NCI-H524 treated with DMSO at 0.1 percent for 48 hours (cell line): ENCODE measurements at places on chromosomes 3 and 15.
A peak's percentile ranks its signal among the peaks of the same experiment; 100 is the strongest.

- DNase-seq = no peak
Observed at GRCh38 chr15:99057697-99058420, 47.0 kb upstream of the SYNM start.

- DNase-seq = no peak
Observed at GRCh38 chr3:14792691-14793121, 26.1 kb upstream of the FGD5 start.

- DNase-seq = no peak
Observed at GRCh38 chr3:128319741-128320141, 146.9 kb downstream of the DNAJB8 start.

DNA sequence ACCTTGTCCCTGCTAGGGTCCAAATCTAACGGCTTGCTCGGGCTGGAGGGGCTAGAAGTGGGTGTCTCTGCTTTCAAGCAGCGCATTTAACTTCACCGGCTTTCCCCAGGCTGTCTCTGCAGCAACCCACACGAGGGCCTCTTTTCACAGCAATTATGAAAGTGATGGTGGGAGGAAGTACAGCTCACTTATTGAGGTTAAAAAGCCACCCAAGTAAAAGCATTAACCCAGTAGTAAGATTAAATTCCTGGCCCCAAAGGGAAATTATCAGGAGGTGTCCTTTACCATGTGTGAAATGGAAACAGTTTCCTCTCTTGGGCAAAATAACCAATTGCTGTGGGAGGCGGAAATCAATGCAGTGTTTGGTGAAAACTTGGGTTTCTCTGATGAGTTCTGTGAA, 41.1 kb downstream of the NGRN start:
- no peak for DNase-seq

- DNase-seq = no peak
Observed at GRCh38 chr3:39809995-39810595, 686 bp downstream of the MYRIP start.

GRCh38 chr3:79766496-79767193, 1.2 kb downstream of the ROBO1 start:
- DNase-seq = no peak

DNA sequence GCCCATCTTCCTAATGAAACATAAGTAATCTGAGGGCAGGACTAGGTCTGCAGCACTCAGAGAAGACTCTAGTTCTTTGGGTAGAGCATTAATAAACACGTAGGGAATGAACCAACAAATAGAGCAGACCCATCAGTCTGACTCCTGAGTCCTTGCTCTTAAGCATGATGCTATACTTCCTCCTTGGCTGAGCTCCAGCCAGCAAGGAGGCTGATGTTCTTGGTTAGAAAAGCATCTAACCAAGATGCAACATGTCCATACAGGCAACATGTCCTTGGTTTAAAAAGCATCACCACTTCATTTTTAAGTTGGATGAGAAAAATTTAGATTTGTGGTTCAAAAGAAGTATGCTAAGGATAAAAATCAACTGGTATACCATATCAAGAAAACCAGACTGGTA, 8.5 kb upstream of the MYH15 start:
- DNase-seq = no peak

GRCh38 chr3:128745742-128746141, 19.8 kb downstream of the RAB7A start:
- no peak for DNase-seq

DNA sequence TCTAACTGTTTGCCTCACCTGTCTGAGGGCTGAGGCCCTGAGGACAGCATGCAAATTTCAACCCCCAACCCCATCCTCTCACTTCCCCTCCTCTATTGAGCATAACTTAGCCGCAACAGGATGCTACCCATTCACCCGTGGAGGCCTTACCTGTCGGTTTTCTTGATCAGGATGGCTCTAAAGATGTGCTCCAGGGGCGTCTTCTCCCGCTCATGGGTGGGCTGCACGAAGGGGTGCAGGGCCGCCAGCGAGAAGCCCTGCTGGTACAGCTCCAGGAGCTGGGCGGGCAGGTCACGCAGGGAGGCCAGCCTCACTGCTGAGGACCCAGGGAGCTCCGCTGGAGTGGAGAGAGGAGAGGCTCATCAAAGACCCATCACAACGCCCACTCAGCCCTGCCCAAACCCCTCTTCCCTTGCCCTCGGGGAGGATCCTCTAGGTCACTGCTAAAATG, 79.8 kb downstream of the RFTN1 start:
- no peak for DNase-seq

DNA sequence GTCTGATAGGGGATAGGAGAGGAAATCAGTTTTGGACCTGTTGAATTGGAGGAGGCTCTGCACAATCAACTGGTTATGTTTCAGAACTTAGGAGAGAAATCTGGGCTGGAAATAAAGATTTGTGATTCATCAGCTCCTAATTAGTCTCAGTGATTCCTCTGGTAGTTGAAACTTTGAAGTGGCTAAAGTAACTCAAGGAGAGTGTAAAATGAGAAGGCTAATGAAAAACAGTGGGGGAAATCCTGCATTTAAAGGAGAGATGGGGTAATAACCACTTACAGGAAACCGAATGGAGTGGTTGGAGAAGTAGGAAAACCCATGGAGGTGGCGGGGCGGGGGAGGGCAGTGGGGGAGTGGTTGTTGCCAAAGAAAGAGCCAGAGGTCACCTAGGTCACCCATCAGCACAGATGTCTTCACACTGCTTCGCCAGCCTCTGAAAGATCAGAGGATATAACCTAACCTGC, 32.6 kb downstream of the MAP2K5 start:
- no peak for DNase-seq

GRCh38 chr3:94132777-94133176, 69.9 kb downstream of the NSUN3 start:
- DNase-seq = no peak

DNA sequence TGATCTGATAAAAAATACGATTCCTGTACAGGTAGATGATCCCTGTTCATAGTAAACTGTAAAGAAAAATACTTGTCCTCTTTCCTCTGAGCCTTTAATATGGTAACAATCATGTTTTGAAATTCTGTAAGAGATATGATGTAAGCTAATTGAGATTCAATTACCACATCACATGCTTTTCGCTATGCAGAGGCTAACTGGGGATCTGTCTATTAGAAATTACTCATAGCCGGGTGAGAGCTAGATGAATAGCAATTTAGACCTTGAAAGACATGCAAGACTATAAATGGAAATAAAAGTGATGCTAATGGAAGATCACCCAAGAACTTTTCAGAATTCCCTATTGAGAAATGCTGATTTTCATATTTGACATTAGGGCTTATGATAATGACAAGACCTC, 579.9 kb upstream of the ZNF717 start:
- DNase-seq = no peak

DNA sequence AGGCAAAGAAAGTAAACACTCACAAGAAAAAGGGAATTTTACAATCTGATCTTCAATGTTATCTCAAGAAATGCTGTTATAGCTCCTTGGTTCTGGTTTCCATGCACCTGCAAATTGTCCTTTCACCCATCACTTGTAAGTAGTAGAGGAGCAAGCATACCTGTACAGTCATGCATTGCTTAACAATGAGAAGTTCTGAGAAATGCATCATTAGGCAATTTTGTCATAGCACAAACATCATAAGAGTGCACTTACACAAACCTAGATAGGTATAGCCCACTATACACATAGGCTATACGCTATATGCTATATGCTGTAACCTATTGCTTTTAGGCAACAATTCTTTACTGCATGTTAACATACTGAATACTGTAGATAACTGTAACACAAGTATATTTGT, 672.3 kb downstream of the FHIT start:
- DNase-seq = no peak

- no peak for DNase-seq
Observed at GRCh38 chr15:71195242-71195641, 80.0 kb downstream of the THSD4 start.

- DNase-seq = peak; percentile 6
Observed at GRCh38 chr15:100667405-100668347, 65.3 kb downstream of the ASB7 start.

GRCh38 chr3:142028243-142028777, 121.0 kb downstream of the TFDP2 start:
- DNase-seq = no peak

DNA sequence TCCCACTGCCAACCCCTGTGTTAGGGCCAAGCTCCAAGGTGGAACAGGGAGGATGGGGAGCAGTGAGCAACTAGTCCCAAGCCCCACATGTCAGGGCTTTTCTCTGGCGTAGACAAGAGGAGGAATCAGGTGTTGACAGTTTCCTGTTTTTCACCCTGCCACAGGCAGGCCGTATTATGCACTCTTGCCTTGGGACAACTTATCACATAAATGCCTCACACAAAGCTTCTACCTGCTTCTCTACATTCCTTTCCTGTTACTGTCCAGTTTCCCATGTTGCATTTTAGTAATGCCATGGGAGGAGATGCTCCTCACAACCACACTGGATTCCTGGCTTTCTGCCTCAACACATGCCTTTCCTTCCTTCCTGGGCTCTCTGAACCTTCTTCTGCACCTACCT, 381.2 kb upstream of the ATP11B start:
- no peak for DNase-seq

DNA sequence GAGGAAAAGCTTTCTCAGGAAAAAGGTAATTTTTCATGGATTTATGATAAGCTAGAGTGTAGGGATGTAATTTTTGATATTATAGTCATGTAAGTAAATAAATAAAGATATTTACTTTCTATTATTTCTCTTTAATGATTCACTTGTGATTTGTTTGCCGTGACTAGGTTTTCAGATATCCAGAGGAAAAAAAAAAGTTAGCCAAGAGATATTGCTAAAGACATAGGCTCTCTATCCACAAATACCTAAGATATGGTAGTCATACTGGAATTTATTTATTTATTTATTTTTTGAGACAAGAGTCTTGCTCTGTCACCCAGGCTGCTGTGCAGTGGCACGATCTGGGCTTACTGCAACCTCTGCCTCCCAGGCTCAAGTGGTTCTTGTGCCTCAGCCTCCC, 59.9 kb downstream of the AP4E1 start:
- no peak for DNase-seq

- DNase-seq = no peak
Observed at GRCh38 chr3:176590722-176591121, 606.6 kb downstream of the TBL1XR1 start.

DNA sequence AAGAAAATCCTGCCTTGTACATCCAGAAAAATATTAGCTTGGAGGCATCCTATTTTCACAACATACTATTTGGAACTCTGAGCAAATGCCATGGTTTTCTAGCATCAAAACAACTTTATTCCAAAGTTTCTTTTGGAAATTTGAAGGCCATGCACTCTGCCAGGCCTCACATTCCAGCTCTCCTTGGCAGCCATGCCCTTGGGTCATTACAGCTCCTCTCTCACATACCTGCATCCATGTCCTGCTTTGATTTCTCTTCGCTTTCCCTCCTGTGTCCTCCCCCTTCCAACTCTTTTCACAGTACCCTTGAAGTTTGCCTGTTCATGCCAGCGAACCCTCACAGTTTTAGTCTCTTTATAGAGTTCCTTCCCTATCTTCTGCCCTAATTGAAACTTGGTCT, 70.9 kb upstream of the TPRG1 start:
- DNase-seq = no peak

DNA sequence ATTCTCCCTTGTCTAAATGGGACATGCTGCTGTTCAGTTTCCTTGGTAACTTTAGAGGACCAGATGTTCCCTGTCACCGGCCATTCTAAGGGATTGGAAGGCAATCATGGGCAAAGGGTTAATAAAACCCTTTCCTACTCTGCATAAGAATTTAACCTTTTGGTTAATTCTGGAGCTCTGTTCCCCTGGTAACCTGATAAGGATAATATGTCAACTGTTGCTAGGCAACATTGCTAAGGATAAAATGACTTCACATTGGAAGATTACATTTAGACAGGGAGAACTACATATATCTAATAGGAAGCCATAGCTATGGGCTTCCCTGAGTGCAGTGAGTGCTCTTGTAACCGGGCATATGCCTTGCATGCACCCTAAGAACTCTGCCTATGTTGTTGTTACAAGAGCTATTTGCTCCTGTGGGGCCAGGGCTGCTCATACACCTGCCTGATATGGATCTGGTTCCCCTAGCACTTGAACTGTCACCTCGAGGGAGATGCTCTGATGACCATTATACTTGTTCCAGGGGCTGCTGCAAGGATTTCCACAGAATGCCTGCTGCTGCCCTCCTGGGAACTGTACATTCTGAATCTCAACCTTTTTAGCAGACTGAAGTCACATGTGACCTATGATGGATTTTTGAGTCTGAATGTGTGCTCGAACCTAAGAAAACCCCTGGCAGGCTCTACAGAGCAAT, 326.3 kb upstream of the PDZRN3 start:
- DNase-seq = peak; percentile 1

GRCh38 chr3:128550471-128551126, 57.6 kb upstream of the GATA2 start:
- no peak for DNase-seq

- DNase-seq = no peak
Observed at GRCh38 chr3:79018671-79019136, 749.1 kb downstream of the ROBO1 start.
